ENCODE measurements at places on chromosomes 11 and 22. TPM values are rescaled to one million over a fixed set of nuclear protein-coding genes. Genes with fewer than 3 reads are reported as not detected.

Gene SCGB1A1
- total RNA-seq: not detected

Gene CYTH4
- 17.3 TPM for total RNA-seq

- DNase-seq: no peak
Measured at GRCh38 chr11:70593446-70593983, 195.2 kb downstream of the CTTN start.

GRCh38 chr11:109329716-109330115, 92.3 kb upstream of the C11orf87 start:
- no peak for DNase-seq

GRCh38 chr22:20212754-20213699, 55.1 kb downstream of the RTN4R start:
- DNase-seq: no peak

DNA sequence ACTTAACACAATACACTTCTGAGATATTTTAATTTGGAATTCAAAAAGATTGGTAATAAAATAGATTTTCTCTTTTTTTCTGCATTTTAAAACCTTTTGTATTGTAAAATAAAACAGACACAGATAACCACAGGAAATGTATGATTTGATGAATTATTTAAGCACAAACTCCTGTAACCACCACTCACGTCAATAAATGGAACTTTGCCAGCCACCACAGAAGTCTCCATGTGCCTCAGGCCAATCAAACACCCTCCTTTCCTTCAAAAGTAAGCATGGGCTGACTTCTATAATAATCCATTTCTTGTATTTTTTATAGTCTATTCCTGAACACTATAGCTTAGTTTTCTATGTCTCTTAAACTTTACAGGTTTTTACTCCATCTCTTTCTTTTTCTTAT, 721.7 kb downstream of the DLG2 start:
- DNase-seq: no peak

GRCh38 chr11:79541466-79541865, 100.6 kb upstream of the TENM4 start:
- DNase-seq: no peak

DNA sequence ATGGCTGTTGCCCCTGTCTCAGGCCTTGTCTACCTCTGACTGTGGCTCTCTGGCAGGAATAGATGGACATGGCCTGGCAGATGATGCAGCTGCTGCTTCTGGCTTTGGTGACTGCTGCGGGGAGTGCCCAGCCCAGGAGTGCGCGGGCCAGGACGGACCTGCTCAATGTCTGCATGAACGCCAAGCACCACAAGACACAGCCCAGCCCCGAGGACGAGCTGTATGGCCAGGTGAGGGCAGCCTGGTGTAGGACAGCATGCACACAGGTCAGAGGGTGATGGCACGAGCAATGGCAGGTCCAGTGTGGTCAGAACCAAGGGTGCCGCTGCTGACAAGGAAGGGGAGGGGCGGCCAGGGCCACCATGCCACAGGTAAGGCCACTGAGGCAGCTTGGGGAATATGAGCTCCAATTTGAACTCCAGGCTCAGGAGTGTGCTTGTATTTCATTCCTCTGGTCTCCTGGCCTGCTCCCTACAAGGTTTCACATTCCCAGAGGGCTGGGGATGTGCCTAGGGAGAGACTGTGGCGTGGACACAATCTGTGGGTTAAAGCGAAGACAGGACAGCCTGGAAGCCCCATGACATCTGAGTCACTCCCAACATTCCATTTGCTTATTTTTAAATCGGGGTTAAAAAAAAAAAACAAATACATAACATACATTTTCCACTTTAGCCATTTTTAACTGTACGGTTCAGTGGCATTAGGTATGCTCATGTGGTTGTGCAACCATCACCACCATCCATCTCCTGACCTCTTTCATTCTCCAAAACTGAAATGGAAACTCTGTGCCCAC, 562 bp downstream of the FOLR3 start:
- DNase-seq: no peak

Gene CD82
- 343 TPM for total RNA-seq

Gene ZMAT5
- total RNA-seq: 17.1 TPM

Gene TMEM151A
- total RNA-seq: not detected

DNA sequence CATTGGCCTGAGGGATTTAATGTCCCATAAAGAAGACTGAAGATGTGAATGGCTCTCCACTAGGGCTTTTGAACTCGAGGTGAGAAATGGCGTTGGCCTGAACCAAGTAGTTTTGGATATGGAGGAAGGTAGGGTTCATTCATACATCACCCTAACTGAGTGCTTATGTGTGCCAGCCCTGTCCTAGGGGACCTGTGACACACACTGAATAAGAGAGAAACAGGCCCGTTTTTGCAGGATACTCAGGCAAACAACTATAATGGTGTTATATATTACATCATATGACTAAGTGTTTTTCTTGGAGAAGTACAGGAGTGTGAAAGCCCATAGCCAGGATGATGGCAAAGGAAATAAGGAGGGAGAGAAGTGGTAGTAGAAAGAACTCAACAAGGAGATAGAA, 368.1 kb downstream of the TMEM135 start:
- DNase-seq: no peak

DNA sequence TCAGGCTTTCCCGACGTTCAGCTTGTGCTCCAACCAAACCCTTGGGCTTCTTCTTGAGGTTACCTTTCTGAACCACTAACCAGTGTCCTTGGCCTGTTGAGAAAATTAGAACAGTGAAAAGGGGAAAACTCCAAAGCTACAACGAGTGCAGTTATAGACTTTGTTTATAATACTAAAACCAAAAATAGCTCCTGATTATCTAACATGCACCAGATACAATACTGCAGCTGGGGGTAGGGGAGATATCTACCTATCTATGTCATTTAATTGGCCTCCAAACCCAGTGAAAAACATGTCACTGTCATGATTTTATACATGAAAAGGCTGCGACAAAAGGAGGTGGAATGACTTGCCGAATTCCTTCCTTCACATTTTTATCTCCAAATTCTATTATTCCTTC, 11.9 kb downstream of the XRRA1 start:
- DNase-seq: no peak

DNA sequence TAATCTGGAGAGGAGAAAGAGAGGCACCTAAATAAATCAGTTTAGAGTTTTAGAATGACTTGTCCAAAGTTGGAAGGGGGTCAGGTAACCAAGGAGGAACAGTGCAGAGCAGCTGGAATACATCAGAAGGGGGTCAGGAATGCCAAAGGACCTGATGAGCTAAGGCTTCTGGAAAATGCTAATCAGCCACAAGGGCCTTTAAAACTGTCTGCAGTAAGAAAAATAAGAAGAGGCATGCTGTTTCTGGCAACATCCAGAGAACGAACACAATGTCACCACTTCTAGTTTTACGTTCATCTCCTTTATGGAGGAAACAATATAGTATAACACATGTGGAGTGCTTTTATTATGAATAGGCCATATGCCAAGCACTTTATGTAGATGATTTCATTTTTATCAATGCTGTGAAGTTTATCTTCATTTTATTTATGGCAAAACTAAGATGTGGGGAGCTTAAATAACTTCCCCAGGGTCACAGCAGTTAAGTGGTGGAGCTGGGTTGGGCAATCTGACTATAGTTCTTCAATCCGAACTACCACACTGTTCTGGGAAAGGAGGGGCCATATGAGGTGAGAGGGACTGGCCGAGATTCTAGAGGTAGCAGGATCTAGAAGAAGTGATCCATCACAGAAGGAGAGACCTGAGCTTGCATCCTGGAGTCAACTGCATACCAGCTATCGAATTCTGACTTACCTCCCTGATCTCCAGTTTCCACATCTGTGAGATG, 22.6 kb downstream of the ACO2 start:
- no peak for DNase-seq

- no peak for DNase-seq
Measured at GRCh38 chr11:118443590-118444218, 7.4 kb downstream of the KMT2A start.

Gene SOX6
- total RNA-seq: not detected

Gene NPTXR
- total RNA-seq: 0.88 TPM

- no peak for DNase-seq
Measured at GRCh38 chr11:92484570-92484969, 260.0 kb downstream of the FAT3 start.

- DNase-seq: no peak
Measured at GRCh38 chr11:69039501-69039900, 9.2 kb upstream of the TPCN2 start.

GRCh38 chr11:125679837-125680236, 810 bp downstream of the ACRV1 start:
- DNase-seq: no peak

DNA sequence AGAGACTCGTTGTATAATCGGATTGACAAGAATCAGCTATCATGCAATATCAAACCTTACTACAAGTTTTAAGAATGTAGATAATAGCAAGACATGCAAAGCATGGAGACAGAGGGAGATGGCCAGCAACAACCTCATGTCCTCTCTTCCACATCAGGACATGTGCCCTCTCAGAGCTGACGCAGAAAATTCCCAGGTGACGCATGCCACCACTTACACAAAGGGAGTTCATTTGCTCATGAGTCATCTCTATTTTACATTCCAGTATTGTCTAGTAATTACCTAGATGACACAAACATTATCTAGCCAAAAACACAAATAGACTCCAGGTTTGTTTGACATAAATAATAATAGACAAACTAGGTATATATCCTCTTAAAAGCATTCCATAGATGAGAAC, 38.1 kb upstream of the OPCML start:
- DNase-seq: no peak

DNA sequence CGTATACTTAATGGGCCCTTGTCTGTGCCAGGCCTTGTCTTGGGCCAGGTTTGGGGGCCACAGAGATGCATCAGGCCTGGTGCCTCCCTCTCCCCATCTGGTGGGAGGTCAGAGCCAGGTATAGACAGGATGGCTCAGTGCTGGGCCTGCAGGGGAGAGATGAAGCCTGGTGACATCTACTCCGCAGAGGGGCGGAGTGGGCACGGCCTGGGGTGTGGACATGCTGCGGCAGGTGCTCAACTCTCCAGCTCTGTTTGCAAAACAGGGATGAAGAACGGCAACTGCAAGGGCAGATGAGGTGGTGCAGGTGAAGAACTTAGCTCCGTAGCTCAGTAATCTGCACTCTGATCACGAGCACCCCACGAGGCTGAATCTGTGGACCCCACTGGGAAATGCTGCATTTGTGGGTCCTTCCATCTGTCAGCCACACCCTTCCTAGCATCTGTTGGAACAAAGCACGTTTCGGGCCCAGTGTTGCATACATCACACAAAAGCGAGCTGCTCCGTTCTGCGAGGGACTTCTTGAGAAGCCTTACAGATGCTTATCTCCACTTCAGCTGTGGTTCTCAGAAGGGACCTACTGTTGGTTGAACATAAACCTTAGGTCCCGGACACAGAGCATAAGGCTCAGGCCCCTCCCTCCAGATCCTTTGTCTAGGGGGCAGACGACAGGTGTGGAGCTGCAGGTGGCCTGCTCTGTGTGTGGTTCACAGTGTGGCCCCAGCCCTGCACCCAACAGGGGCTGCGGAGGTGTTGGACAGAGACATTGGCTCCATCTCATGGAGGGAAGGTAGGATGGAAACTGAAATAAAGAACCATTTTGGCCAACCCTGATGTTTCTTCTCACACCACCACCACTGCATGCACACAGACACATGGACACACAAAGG, 78.3 kb downstream of the LRRC32 start:
- no peak for DNase-seq

Gene HOATZ
- not detected for total RNA-seq

Gene PGA5
- not detected for total RNA-seq

Gene LIF
- total RNA-seq: 282 TPM

GRCh38 chr11:129528296-129528695, 152.6 kb downstream of the BARX2 start:
- DNase-seq: no peak
